Thoracic aorta (tissue), 2 donors: ENCODE measurements at places on chromosomes 7 and 10. TPM values are rescaled to one million over a fixed set of nuclear protein-coding genes. Genes with fewer than 3 reads are reported as not detected.

The PNPLA8 gene
- 45.8 TPM for total RNA-seq

The MYO1G gene
- 2.0 TPM for total RNA-seq

The FASTK gene
- total RNA-seq, result 110 TPM

The MSMB gene
- not detected for total RNA-seq

The CDHR3 gene
- 1.5 TPM for total RNA-seq

The WNT2 gene
- not detected for total RNA-seq

The PDZD7 gene
- total RNA-seq, result 1.1 TPM

The IDI2 gene
- total RNA-seq, result not detected

The PSAP gene
- total RNA-seq, result 1,135 TPM

The NME8 gene
- total RNA-seq, result not detected

The TSPAN12 gene
- 10.8 TPM for total RNA-seq

The STEAP4 gene
- total RNA-seq, result 127 TPM

The ACBD7 gene
- total RNA-seq, result 0.63 TPM

The PDZD8 gene
- total RNA-seq, result 23.0 TPM

The BHLHA15 gene
- total RNA-seq, result not detected

The HECTD2 gene
- 35.9 TPM for total RNA-seq

The ADGRA1 gene
- not detected for total RNA-seq

The MYPN gene
- not detected for total RNA-seq

The IL2RA gene
- total RNA-seq, result 48.2 TPM

The TCAF1 gene
- 28.6 TPM for total RNA-seq

The FOXP2 gene
- 17.6 TPM for total RNA-seq

The NUTM2E gene
- total RNA-seq, result not detected

The TAC1 gene
- total RNA-seq, result 20.7 TPM

The POLR3A gene
- 19.3 TPM for total RNA-seq

The PRR15 gene
- 2.5 TPM for total RNA-seq

The GBX1 gene
- not detected for total RNA-seq

The NHLRC2 gene
- total RNA-seq, result 56.5 TPM
